ENCODE measurements at places on chromosomes 13 and 19.

GRCh38 chr19:29596885-29597525 is 9.1 kb upstream of the POP4 start:
- DNase-seq, result peak; percentile 52

DNA sequence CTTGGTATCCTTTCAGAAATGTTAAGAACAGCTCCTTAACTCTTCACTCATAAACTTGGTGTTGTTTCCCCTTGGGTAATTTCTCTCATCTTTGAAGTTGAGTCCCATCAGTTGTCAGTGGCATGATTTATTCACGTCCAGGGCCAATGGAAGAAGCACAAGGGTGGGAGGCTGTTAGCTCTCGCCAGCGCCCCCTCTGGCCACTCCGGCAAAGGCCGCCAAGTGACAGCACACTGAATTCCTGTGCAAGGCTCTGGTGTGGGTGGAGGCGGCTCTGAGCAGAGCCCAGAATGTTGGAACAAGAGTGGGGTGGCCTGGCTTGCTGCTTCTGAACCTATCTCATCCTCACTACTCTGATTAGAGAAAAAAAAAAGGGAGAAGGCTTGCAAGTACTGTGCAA is 13.1 kb upstream of the MEDAG start:
- DNase-seq, result peak; percentile 69

- no peak for DNase-seq
These were observed 205.1 kb upstream of the TSHZ3 start for GRCh38 chr19:31554360-31554759.

- peak; percentile 52 for DNase-seq
These were observed 55.8 kb upstream of the KCTD15 start for GRCh38 chr19:33740811-33741396.

- DNase-seq, result peak; percentile 26
These were observed 588 bp downstream of the DNASE2 start for GRCh38 chr19:12880551-12881171.

GRCh38 chr19:4636151-4636717 is 3.1 kb upstream of the TNFAIP8L1 start:
- DNase-seq, result peak; percentile 51

GRCh38 chr19:29787281-29787680 is 24.5 kb upstream of the CCNE1 start:
- no peak for DNase-seq

DNA sequence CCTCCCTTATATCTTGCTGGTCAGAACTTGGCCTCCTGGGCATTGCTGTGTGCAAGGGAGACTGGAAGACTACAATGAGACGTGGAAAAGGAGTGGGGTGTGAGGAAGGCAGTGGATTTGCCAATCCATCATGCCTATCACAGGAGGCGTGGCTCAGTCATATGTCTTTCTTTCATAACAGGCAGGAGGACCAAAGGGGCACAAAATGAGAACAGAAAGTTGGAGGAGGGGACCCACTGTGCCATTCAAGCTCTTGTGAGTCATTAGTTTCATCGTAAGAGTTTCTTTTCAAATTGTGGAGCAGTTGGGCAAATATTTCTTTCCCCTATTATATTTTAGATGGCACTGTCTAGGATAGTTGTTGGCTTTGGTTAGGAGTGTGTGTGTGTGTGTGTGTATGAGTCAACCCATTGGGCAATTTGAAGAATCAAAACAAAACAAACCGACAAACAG is 471.5 kb downstream of the TSHZ3 start:
- DNase-seq, result no peak

- no peak for DNase-seq
These were observed 21.9 kb downstream of the GPALPP1 start for GRCh38 chr13:45011198-45011597.

- DNase-seq, result no peak
These were observed 1467.8 kb downstream of the UQCRFS1 start for GRCh38 chr19:27744926-27745768.

- peak; percentile 31 for DNase-seq
These were observed 18.7 kb upstream of the ZNF888 start for GRCh38 chr19:52941941-52942385.

DNA sequence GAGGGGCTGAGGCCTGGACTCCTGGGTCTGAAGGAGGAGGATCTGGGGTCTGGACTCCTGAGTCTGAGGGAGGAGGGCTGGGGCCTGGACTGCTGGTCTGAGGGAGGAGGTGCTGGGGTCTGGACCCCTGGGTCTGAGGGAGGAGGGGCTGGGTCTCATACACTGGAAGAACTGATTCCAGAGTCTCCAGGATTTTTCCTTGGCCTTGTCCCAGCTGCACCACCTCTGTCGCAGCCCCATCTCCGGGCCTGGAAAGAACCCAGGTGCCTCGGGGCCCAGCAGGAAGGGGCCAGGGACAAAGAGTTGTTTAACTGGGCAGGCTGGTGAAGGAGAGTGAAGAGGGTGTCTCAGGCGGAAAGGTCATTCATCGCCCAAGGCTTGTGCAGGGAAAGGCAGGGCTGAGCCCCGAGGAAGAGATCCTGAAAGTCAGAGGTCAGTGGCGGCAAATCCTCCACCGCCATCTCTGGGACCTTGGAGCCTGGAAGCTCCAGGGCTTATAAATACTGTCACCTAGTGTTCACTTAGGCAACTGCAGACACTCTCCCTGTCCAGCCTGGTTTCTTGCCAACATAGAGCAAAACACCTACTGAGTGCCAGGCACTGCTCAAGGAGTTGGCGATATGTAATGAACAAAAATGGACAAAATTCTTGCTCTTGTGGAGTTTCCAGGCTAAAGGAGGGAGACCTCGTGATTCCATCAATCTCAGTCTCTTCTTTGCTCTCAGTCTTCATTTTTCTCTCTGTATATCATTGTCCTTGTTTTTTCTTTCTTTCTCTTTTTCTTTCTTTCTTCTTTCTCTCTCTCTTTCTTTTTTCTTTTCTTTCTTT is 4.4 kb upstream of the KCNN4 start:
- DNase-seq, result peak; percentile 75

DNA sequence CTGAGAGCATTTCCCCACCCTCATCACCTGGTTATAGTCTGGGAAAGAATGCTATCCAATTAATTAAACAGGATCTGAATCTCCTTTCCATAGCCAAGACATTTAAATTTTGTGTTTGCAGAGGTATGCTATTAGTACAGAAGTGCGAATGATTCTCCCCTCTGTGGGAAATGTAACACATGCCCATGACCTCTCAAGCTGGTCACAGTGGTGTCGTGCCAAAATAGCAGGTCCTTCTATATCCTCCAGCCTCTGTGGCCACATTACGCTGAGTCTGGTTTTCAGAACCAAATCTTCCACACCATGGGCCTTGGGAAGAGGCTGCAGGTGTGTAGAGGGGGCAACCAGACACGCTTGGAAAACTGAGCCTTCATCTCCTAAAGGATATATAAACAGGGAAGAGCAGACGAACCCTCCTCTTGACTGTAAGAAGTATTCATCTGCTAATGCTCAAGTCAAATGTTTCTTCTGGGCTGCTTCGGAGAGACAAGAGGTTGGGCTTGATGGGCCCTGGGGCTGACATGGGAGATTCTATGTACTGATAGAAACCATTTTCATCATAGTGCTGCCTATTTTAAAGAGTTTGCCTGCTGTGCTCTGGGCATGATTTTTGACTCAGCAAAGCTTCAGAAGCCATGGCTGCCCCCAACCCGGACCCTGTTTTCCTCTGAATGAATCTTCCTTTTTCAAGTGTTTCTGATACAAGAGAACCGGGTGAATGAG is 197.6 kb downstream of the DNAJC15 start:
- DNase-seq, result no peak

DNA sequence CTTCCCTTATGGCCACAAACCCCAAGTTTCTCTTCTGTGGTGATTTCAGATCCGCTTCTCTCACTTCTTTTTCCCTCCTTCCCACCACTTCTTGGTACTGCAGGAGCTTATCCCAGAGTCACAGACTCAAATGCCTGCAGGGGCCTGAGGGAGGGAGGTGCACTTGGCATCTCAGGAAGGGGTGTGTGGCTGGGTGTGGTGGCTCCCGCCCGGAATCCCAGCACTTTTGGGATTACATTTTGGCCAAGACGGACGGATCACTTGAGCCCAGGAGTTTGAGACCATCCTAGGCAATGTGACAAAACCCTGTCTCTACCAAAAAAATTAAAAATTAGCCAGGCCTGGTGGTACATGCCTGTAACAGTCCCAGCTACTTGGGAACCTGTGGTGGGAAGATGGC is 5.6 kb downstream of the USF2 start:
- no peak for DNase-seq

DNA sequence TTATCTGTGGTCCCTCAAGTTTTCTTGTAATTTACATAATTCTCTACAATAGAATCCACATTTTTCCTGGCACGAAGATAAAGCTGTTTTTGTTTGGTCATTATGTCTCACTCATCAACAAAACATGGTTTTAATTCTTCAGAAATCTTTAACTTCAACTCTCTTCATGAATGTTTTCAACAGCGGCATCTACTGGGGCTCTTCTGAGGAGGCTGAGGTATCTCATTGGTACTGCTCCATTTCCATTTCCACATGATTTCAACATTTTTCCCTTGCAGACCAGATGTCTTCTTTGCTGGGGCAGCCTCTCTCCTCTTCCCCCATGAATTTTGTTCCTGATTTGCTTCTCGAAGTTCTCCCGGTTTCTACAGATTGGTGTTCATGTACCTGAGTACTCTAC is 5.8 kb upstream of the KBTBD7 start:
- DNase-seq, result no peak

DNA sequence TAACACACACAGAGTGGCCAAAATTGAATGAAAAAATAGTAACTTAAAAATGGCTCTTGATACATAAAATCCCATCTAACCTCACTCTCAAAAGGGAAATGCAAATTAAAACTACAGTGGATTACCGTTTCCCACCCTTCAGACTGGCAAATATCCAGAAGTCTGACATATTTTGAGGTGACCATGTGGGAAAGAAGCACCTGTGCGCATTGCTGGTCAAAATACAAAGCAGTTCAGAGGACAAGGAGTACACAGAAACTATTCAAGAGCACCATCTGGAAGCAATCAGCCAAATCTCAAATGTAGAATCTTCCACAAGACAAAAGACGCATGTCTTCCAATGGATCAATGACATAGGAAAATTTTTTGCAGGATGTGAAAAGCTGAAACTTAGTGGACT is 23.2 kb downstream of the NALCN start:
- DNase-seq, result no peak

DNA sequence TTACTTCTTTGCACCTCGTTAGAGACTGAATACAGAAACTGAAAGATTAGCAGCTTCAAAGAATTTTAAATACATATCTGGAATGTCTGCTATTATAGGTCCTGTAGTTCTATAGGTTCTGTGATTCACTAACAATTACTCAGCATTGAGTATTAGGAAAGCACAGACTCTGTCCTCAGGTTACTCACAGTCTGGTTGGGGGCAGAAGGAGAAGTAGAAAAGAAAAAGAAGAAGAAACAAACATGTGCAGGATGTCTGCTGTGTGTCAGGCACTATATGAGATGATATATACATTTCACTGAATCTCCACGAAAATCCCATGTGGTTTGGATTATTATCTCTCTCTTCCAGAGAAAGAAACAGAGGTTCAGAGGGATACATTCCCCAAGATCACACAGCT is 40.1 kb downstream of the SERTM1 start:
- no peak for DNase-seq

- peak; percentile 75 for DNase-seq
These were observed at the start of gene PTPRS for GRCh38 chr19:5340637-5341447. TSS of gene PTPRS (minus strand) at chr19:5340812. CDS start at chr19:5286140, 54,672 bp downstream.

GRCh38 chr13:43663474-43664090 is 123.2 kb downstream of the ENOX1 start:
- peak; percentile 18 for DNase-seq

DNA sequence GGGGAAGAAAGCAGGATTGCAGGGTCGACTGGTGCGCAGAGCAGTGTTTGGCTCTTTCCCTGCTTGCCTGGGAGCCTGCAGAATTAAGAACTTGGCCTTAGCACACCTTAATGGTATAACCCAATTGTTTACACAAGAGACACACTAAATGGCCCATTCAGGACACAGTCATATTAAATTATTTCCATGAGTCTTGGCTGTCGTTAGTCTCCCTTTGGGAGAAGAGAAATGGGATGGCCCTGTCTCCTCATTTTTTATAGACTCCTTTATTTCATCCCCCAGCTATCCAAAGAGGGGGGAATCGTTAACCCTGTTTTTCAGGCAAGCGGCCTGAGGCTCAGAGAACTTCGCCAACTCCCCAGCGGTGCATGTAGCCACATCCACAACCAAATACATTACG is 282.5 kb downstream of the SUCLA2 start:
- DNase-seq, result no peak

All from fibroblast of pulmonary artery (primary cell).